ENCODE measurements at places on chromosomes 1 and 21.

DNA sequence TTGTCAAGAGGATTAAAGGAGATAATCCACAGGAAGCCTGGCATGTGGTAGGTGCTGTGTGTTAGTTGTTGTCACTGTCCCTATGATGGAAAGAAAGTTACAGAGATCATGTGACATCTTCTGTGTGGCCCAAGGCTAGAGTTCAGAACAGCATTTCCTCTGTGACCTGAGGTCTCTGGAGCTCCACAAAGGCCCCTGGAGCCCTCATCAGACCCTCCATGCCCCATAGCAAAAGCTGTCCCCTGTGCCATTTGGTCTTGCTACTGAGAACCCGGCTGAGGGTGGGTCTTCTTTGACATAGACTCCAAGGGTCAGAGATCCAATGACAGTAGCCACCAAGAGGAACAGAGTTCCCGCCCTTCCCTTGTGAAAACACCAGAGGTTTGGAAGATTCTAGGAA is 8.1 kb downstream of the CELA2B start:
- no peaks in the 10 kb centered on the region for H3K27me3 ChIP-seq
- no peak overlapping the region for H3K4me3 ChIP-seq
- H3K4me1 ChIP-seq = no peaks in the 10 kb centered on the region
- no peak for DNase-seq

- no peak for DNase-seq
- H3K27ac ChIP-seq = peak overlapping the region; percentile 80
- peaks cover 60% of the 10 kb centered on the region for H3K36me3 ChIP-seq
- H3K4me1 ChIP-seq = peaks cover 60% of the 10 kb centered on the region
- no peaks in the 10 kb centered on the region for H3K27me3 ChIP-seq
- peak overlapping the region; percentile 56 for H3K4me3 ChIP-seq
These were observed 20.4 kb downstream of the DPH5 start for GRCh38 chr1:101005183-101005582.

DNA sequence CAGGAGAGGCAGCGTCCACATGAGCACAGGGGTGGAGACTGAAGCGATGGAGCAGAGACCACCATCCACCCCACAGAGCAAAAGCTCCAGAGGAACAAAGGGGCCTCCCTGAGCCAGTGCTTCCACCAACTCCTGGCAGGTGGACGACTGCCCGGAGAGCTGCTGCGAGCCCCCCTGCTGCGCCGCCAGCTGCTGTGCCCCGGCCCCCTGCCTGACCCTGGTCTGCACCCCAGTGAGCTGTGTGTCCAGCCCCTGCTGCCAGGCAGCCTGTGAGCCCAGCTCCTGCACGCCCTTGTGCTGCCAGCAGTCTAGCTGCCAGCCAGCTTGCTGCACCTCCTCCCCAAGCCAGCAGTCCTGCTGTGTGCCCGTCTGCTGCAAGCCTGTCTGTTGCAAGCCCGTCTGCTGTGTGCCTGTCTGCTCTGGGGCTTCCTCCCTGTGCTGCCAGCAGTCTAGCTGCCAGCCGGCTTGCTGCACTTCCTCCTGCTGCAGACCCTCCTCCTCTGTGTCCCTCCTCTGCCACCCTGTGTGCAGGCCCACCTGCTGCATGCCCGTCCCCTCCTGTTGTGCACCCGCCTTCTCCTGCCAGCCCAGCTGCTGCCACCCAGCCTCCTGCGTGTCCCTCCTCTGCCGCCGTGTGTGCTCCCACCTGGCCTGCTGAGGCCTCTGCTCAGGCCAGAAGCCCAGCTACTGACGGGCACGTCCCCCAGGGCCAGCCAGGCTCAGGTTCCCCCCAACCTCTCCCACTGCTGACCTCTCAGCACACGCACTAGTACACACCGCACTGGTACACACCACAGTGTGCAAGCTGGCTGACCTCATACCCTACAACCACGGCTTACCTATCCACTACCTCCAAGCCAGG is 5.4 kb downstream of the KRTAP10-12 start:
- no peaks in the 10 kb centered on the region for H3K4me1 ChIP-seq
- no peak for DNase-seq
- H3K4me3 ChIP-seq = no peak overlapping the region
- peaks cover 66% of the 10 kb centered on the region for H3K27me3 ChIP-seq
- H3K27ac ChIP-seq = no peak overlapping the region
- peaks cover 2% of the 10 kb centered on the region for H3K36me3 ChIP-seq

GRCh38 chr1:15236321-15236721 is 10.7 kb upstream of the FHAD1 start:
- H3K27ac ChIP-seq = no peak overlapping the region
- DNase-seq = no peak
- H3K4me3 ChIP-seq = no peak overlapping the region
- H3K27me3 ChIP-seq = peaks cover 15% of the 10 kb centered on the region

DNA sequence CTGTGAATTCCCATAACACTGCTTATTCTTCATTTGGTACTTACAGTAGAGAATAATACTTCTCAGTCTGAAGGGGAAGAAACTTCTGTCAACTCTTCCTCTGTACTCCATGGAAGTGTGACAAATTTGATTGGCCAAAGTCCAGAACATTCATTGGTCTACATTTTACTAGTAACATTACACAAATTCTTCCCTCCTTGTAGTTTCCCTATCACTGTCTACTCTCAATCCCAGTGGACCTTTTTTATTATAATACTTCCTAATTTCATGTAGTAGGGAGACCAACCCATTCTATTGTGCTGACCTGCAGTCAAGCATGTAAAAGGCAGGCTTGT is 74.7 kb downstream of the ALG6 start:
- peaks cover 2% of the 10 kb centered on the region for H3K4me1 ChIP-seq
- no peak overlapping the region for H3K4me3 ChIP-seq
- no peak for DNase-seq
- H3K36me3 ChIP-seq = peaks cover 5% of the 10 kb centered on the region

GRCh38 chr1:41751804-41752513 is 166.8 kb downstream of the HIVEP3 start:
- H3K27ac ChIP-seq = peak overlapping the region; percentile 81
- H3K4me1 ChIP-seq = peaks cover 69% of the 10 kb centered on the region
- H3K4me3 ChIP-seq = peak overlapping the region; percentile 55
- no peak for DNase-seq
- no peaks in the 10 kb centered on the region for H3K36me3 ChIP-seq

DNA sequence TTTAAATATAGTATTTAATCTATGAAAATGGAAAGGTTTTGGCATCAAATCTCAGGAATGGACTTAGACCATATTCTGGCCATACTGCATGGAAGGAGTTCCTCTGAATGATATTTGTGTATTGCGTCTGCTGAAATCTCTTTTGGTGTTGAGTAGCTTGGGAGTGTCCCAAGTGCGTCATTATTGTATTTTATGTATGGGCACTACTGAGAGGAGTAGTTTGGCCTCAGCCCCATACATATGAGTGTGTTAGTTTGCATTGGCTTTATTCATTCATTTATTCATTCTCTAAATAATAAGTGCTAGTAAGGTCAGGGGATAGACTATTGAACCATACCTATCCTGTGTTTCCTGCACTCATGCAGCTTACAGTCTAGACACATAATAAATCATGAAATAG is 46.6 kb downstream of the CENPF start:
- H3K4me3 ChIP-seq = no peak overlapping the region
- H3K27me3 ChIP-seq = no peaks in the 10 kb centered on the region
- H3K36me3 ChIP-seq = peaks cover 84% of the 10 kb centered on the region
- H3K4me1 ChIP-seq = peaks cover 4% of the 10 kb centered on the region
- H3K27ac ChIP-seq = no peak overlapping the region

- no peaks in the 10 kb centered on the region for H3K4me1 ChIP-seq
- H3K4me3 ChIP-seq = no peak overlapping the region
- DNase-seq = no peak
- H3K27me3 ChIP-seq = no peaks in the 10 kb centered on the region
- H3K36me3 ChIP-seq = no peaks in the 10 kb centered on the region
These were observed 16.1 kb downstream of the COL6A1 start for GRCh38 chr21:45997495-45998275.

DNA sequence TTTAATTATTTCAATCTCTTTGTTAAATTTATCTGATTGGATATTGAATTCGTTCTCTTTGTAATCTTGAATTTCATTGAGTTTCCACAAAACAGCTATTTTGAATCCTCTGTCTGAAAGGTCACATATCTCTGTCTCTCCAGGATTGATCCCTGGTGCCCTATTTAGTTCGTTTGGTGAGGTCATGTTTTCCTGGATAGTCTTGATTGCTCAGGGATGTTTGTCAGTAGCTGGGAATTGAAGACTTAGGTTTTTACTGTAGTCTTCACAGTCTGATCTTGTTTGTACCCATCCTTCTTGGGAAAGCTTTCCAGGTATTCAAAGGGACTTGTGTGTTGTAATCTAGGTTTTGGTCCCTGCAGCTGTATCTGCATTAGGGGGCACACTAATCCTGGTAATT is 6.8 kb upstream of the MTARC2 start:
- H3K4me1 ChIP-seq = no peaks in the 10 kb centered on the region

GRCh38 chr1:77143529-77144121 is 75.6 kb downstream of the PIGK start:
- no peak for DNase-seq
- no peaks in the 10 kb centered on the region for H3K36me3 ChIP-seq
- no peaks in the 10 kb centered on the region for H3K27me3 ChIP-seq
- no peak overlapping the region for H3K4me3 ChIP-seq
- no peak overlapping the region for H3K27ac ChIP-seq

DNA sequence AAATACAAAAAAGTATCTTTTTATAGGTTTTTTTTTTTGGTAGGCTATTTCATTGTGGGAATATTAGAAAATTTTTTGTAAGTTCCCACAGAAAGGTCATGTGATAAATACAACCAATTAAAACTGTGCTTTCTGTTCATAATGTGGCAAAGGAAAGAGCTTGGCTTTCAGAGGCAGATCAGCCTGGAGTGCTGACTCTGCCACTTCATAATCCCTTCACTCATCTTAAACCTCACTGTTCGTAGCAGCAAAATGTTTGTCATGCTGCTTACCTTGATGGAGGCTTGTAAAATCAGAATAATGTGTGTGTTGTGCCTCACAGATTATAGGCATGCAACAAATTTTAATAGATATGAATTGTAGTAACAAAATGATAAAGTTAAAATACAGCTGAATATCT is 176.8 kb downstream of the ZP4 start:
- H3K27me3 ChIP-seq = no peaks in the 10 kb centered on the region
- no peak overlapping the region for H3K4me3 ChIP-seq
- H3K27ac ChIP-seq = no peak overlapping the region
- no peaks in the 10 kb centered on the region for H3K36me3 ChIP-seq

- peaks cover 33% of the 10 kb centered on the region for H3K4me1 ChIP-seq
- H3K36me3 ChIP-seq = peaks cover 23% of the 10 kb centered on the region
- H3K27me3 ChIP-seq = no peaks in the 10 kb centered on the region
- H3K27ac ChIP-seq = no peak overlapping the region
These were observed 4.5 kb downstream of the CHML start for GRCh38 chr1:241635556-241636152.

DNA sequence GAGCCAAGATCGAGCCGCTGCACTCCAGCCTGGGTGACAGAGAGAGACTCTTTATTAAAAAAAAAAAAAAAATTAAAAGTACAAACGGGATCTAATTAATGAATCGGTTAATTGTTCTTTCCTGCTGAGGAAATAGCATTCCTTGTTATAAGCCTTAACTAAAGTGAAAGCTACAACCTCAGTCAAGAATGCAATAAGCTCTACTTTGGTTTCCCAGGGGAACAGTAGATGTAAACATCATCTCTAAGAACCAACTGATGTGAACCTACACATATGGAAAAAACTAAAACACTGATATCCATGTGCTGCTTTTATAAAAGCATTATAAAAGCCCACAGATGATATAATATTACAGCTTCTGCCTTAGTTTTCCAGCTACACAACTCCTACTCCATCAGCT is 41.9 kb downstream of the LPGAT1 start:
- H3K27ac ChIP-seq = no peak overlapping the region
- no peak for DNase-seq
- H3K36me3 ChIP-seq = peaks cover 27% of the 10 kb centered on the region
- no peak overlapping the region for H3K4me3 ChIP-seq
- H3K27me3 ChIP-seq = no peaks in the 10 kb centered on the region

- H3K4me3 ChIP-seq = peak overlapping the region; percentile 75
- H3K36me3 ChIP-seq = peaks cover 48% of the 10 kb centered on the region
- no peaks in the 10 kb centered on the region for H3K27me3 ChIP-seq
- peaks cover 39% of the 10 kb centered on the region for H3K4me1 ChIP-seq
- H3K27ac ChIP-seq = peak overlapping the region; percentile 94
These were observed 20.4 kb downstream of the PRPF38A start for GRCh38 chr1:52424813-52425212.

GRCh38 chr1:63203641-63204040 is 118.7 kb upstream of the FOXD3 start:
- no peak overlapping the region for H3K4me3 ChIP-seq
- H3K27me3 ChIP-seq = peaks cover 4% of the 10 kb centered on the region
- no peak overlapping the region for H3K27ac ChIP-seq
- no peak for DNase-seq

DNA sequence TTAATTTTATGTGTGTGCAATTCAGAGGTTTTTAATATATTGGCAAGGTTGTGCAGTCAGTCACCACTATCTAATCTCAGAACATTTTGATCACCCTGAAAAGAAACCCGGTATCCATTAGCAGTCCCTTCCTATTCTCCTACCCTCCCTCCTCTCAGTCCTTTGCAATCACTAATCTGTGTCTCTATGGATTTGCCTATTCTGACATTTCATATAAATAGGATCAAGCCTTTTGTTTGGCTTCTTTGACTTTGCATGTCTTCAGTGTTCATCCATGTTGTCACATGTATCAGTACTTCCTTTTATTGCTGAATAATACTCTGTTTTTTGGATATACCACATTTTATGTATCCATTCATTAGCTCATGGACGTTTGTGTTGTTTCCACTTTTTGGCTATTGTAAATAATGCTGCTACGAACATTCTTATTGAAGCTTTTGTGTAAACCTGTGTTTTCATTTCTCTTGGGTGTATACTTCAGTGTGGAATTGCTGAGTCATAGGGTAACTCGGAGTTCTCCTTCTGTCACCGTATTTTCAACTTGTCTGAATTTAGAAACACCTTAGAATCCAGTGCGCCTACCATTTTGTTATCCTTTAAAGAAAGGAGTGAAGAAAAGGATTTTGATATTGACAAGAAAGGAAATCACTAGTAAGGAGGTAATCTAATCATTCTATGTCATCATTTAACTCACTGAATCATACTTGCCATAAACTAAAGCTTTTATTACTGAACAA is 3.4 kb downstream of the CEP85 start:
- DNase-seq = no peak
- peaks cover 27% of the 10 kb centered on the region for H3K36me3 ChIP-seq
- peaks cover 36% of the 10 kb centered on the region for H3K4me1 ChIP-seq
- peak overlapping the region; percentile 7 for H3K27ac ChIP-seq
- peak overlapping the region; percentile 54 for H3K4me3 ChIP-seq

DNA sequence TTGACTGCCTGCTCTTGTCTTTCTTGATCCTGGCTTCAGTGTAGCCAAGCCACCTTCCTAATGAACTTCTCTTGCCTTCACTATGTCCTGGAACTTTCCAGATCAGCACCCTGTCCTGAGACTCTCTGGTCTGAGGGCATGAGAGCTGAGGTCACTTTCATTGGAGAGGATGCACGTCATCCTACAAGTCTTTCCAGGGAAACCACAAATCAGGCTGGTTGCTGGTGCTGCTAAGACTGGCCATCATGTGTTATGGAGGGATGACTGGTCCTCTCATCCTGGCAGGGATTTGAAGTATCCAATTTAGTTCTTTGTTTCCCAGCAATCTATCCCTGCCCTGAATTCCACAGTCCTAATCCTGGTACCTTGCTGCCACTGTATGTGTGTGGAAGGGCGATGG is 228.6 kb downstream of the GPATCH2 start:
- no peak for DNase-seq
- no peaks in the 10 kb centered on the region for H3K27me3 ChIP-seq
- no peak overlapping the region for H3K27ac ChIP-seq
- no peaks in the 10 kb centered on the region for H3K36me3 ChIP-seq

All from T-helper 2 cell treated with Interferon-gamma antibody and Interleukin-4, amounts not matched to agents 5 μg/mL and 100 μg/mL, for 36 hours (primary cell).